ENCODE measurements at places on chromosomes 13 and 19. TPM values are rescaled to one million over a fixed set of nuclear protein-coding genes. Genes with fewer than 3 reads are reported as not detected.

Gene CYSLTR2
- not detected for total RNA-seq

Gene DZIP1
- 0.17 TPM for total RNA-seq

Gene FGF22
- total RNA-seq = 1.5 TPM

DNA sequence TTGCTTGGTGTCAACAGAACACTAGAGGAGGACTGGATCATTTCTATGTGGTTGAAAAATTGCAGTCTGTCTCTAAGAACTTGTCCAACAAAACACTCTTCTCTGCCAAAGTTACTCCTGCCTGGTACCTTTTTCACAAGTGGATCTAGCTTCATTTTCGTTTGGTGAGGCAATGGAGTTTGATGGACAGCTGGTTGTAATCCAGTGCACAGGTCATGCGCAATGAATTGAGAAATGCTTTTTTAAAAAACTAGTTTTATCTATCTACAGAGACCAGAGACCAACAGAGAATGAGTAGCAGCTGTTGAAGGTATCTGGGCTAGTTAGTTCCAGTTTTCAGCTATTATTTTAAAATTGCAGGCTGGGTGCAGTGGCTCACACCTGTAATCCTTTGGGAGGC lies 12.0 kb upstream of the KBTBD6 start:
- no peak for DNase-seq

DNA sequence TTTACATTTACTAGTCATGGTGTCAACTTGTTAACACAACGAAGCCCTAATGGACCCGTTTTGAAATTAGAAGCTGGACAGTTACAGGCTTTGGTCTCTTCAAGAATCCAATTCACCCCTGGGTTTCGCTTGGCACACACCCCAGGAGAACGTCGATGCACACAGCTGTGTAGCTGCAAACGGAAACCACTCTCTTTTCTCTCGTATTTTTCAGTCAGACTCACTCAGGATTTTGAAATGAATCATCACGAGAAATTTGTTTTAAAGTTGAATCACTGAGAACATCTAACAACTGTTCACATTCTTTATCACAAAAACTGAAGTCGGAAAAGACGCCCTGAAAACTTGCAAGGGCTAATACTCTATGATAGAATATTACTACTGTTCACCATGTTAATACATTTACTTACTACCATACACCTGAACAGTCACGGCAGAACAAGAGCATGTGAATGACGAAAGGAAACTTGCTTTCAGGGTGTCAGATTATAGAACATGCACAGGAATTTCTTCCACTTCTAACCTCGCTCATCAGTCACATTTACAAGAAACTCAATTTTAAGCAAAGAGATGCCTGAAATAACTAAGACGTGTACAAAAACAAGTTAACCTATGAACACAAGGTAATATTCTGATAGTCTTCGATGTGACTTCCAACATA lies 4.7 kb downstream of the PNMA8A start:
- no peak for DNase-seq

DNA sequence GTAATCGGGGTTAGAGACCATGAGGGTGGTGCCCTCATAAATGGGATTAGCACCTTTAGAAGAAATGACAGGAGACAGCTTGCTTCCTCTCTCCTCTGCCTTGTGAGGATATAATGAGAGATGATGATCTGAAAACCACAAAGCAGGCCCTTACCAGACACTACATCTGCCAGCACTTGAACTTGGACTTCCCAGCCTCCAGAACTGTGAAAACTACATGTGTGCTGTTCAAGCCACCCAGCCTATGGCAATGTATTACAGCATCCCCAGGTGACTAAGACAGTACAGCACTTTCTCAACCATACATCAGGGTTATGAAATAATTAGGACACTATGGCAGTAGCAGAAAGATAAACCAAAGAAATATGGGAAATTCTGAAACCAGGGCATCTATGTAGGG lies 7.4 kb downstream of the ZNF564 start:
- no peak for DNase-seq

- DNase-seq = no peak
Measured at GRCh38 chr19:32174386-32175113, 170.9 kb upstream of the ZNF507 start.

GRCh38 chr13:42638886-42639285 lies 64.9 kb downstream of the TNFSF11 start:
- no peak for DNase-seq

DNA sequence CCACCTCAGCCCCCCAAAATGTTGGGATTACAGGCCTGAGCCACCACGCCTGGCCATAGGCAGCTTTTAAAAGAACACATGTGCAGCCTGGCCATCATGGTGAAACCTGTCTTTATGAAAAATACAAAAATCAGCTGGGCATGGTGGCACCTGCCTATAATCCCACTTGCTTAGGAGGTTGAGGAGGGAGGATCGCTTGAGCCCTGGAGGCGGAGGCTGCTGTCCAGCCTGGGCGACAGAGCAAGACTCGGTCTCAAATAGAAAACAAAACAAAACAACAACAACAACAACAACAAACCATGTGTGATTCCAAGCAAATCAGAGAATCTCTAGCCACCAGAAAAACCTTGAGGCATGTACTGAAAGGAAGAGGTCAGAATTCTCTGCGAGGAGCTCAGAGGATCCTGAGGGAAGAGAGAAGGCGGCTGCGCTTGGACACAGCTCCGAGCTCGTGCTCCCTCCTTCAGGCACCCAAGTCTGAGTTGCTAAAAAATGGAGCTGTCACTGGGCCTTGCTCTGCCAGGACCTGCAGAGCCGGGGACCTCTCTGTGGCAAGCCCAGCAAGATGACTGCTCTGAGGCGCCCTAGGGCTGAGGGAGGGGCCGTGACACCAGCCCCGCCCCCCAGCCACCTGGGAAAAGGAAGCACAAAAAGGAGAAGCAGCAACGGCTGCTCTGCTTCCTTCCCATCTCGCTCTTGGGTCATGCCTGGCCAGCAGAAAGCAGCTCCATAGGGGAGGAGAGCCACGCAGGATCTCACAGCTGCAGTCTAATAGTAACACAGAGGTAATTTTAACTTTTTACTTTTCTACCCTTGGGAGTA lies at the start of gene ARL11:
Gene ARL11 (plus strand): TSS at position 677 of the 822 bp plus-strand sequence. CDS start 1,941 bp downstream, outside the sequence.
- DNase-seq = no peak

Gene BRME1
- 1.7 TPM for total RNA-seq

GRCh38 chr19:46935066-46935663 lies 74.4 kb downstream of the ARHGAP35 start:
- no peak for DNase-seq

Gene FAM216B
- not detected for total RNA-seq

Gene CD70
- total RNA-seq = 2.1 TPM

DNA sequence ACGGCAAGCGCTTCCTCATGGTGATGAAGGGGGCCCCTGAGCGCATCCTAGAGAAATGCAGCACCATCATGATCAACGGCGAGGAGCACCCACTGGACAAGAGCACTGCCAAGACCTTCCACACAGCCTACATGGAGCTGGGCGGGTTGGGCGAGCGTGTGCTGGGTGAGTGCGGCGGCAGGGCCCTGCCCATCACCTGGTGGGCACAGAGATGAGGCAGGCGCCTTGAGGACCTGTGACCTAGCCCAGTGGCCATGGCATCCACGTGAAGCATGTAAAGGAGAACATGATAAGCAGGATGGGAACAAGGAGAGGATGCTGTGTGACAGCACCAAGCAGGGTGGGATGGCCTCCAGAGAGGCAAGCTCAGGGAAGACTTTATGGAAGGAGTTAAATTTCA lies 18.5 kb downstream of the ATP12A start:
- no peak for DNase-seq

- no peak for DNase-seq
Measured at GRCh38 chr13:113178896-113179167, 20.4 kb downstream of the PROZ start.

- no peak for DNase-seq
Measured at GRCh38 chr19:52600639-52601024, 30.5 kb downstream of the ZNF701 start.

- no peak for DNase-seq
Measured at GRCh38 chr13:29458419-29458818, 137.1 kb downstream of the SLC7A1 start.

Measured in HCT116 (cell line).